SK-N-SH (cell line): ENCODE measurements at places on chromosomes 4 and X. TPM values are rescaled to one million over a fixed set of nuclear protein-coding genes. Genes with fewer than 3 reads are reported as not detected.

The RASL11B gene
- polyA plus RNA-seq, result 0.54 and 1.2 TPM in 2 replicates

The CFAP99 gene
- 0.13 and 0.55 TPM in 2 replicates for polyA plus RNA-seq

The LRRC66 gene
- 0.07 and 0.08 TPM in 2 replicates for polyA plus RNA-seq

DNA sequence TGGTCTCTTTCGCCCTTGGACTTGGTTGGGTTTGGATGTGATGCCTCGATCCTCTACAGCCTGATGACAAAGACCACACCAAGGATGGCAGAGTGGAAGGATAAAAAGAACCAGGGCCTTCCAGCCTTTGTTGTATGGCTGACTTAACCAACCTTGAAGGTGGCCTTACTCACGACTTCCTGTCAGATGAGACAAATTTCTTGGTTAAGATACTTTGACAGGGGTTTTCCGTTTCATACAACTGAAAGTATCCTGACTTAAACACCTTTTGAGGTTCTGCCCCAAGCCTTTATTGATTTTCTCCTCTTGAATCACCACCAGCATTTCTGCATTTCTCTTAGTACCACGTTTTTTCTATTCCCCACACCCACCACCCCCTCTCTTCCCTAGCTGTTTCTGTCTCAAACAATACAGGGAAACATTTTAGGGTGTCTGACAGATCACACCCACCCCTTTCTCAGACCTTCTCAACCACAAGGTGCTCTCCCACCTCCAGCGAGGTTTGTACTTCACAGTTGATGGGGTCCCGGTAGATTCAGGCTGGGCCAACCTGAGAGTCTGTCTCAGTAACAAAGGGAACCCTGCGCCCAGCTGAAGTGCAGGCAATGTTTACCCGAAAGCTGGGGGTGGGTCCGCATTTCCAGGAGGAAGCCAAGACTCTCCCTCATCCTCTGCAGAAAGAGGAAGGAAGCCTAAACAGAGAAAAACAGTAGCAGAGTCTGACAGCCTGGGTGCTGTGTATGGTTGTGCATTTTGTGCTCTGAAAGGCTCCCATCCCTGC is 5.0 kb upstream of the TSPAN5 start:
- H3K27ac ChIP-seq, result no peak overlapping the region
- peaks cover 5% of the 10 kb centered on the region; the same call in 1 of the 2 replicates for H3K4me1 ChIP-seq
- no peaks in the 10 kb centered on the region for H3K27me3 ChIP-seq
- no peak overlapping the region for H3K4me3 ChIP-seq
- no peaks in the 10 kb centered on the region for H3K36me3 ChIP-seq
- no peak for DNase-seq

DNA sequence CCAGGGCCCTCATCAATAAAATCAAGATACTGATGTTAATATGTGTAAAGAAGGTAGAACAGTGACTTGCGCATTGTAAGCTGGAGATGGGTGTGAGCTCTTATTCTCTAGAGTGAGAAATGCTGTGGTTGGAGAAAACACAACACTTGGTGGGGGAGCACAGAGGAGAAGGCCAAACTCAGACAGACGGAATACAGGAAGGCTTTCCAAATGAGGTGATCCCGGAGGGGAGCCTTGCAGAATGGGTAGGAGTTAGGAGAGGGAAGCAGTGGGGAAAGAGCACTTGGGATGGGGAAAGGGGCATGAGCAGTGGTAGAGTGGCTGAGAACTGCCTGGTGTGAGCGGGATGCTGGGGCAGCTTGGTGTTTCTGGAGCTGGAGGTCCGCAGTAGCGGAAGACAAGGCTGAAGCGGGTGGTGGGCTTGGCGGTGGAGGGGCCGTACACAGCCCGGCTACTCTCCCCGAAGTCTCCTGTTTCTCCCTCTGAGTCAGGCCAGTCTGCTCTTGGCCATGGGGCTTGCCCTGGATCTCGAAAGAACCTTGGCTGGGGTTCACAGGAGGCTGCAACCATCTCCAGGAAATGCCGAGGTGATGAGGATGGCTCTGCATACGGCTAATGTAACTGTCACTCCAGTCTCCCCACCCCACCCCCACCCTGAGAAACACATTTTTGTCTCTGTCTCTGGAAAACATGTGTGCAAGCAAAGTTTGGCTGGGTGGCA is 11.3 kb upstream of the PLAC1 start:
- DNase-seq, result peak; percentile 23
- peak overlapping the region; percentile 93 for H3K27ac ChIP-seq
- no peaks in the 10 kb centered on the region for H3K27me3 ChIP-seq
- H3K36me3 ChIP-seq, result no peaks in the 10 kb centered on the region

DNA sequence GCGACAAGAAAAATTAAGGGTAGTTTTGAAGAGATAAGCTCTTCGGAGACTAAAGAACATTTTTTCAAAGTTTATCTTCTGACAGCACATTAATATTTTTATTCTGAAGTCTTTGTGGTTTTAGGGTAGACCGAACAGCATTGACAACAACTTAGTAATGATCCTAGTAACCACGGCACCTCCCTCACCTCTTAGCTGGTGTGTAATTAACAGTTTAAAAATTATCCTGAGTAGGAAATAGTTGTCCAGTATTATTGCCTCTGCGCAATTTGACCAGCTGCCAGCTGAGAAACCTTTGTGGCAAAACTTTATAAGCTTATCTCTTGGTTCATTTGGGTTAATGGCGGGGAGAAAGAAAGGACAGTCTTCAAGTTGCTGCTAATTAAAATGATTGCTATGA is 213.6 kb downstream of the CBLL2 start:
- H3K4me3 ChIP-seq, result no peak overlapping the region
- H3K27me3 ChIP-seq, result no peaks in the 10 kb centered on the region
- no peak for DNase-seq
- no peak overlapping the region for H3K27ac ChIP-seq
- no peaks in the 10 kb centered on the region for H3K4me1 ChIP-seq

DNA sequence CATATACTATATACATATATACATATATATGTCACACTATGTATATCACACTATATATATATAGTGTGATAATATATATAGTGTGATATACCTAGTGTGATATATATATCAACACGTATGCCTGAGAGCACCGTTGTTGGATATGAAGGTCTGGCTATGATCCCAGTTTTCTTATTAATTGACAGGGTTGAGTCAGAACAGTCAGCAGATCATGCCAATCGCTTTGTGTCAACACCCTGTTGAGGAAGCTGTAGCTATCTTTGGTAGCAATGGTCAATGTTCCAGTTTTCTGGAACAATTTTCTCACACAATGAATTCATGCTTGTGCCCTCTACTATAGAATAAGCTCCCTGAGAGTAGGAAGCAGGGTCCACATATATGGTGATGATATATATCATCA is 496.0 kb upstream of the AGA start:
- no peak overlapping the region for H3K4me3 ChIP-seq
- no peaks in the 10 kb centered on the region for H3K36me3 ChIP-seq
- DNase-seq, result no peak
- no peaks in the 10 kb centered on the region for H3K4me1 ChIP-seq

DNA sequence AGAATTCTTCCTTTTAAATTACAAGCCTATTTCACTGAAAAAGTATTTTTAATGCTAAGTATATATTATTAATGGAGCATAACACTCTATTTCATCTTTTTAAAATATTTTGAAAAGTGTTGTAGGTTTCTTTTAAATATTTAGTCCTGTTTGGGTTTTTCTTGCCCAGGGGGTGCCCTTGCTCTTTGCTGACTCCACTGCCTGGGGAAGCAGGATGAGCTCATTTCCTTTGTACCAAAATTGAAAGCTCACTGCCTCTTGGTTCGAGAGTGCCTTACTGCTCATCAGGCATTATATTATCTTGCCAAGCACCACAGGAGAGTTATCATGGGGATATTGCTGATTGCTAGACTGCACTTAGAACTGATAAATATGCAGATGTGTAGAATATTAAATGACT is 819.2 kb downstream of the PCDH18 start:
- no peak overlapping the region for H3K27ac ChIP-seq
- no peaks in the 10 kb centered on the region for H3K27me3 ChIP-seq
- no peaks in the 10 kb centered on the region for H3K36me3 ChIP-seq
- H3K4me1 ChIP-seq, result no peaks in the 10 kb centered on the region
- DNase-seq, result no peak

DNA sequence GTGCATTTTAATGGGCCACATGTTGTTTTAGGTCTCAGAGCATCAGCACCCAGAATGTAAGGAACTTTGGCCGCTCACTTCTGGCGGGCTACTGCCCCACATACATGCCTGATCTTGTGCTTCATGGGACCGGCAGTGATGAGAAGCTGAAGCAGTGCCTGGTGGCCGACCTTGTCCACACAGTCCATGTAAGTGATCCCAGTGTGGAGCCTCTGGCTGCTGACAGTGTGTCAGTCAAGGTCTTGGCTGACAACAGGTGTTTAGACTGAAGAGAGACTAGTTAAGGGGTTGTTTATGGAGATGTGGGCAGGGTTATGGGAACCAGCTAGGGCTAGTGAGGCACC is 101.4 kb downstream of the FNIP2 start:
- H3K4me3 ChIP-seq, result no peak overlapping the region
- H3K27ac ChIP-seq, result peak overlapping the region; percentile 92
- no peaks in the 10 kb centered on the region for H3K27me3 ChIP-seq
- H3K4me1 ChIP-seq, result peaks cover 37% of the 10 kb centered on the region
- H3K36me3 ChIP-seq, result no peaks in the 10 kb centered on the region
- no peak for DNase-seq

GRCh38 chrX:153609917-153610835 is 11.2 kb upstream of the CCNQ start:
- H3K36me3 ChIP-seq, result no peaks in the 10 kb centered on the region
- DNase-seq, result peak; percentile 88
- H3K4me3 ChIP-seq, result peak overlapping the region; percentile 37

GRCh38 chr4:39353478-39354253 is 12.5 kb downstream of the RFC1 start:
- H3K4me3 ChIP-seq, result peak overlapping the region; percentile 32; the same call in 1 of the 2 replicates
- no peaks in the 10 kb centered on the region for H3K27me3 ChIP-seq
- H3K27ac ChIP-seq, result peak overlapping the region; percentile 78
- H3K36me3 ChIP-seq, result peaks cover 11% of the 10 kb centered on the region
- peak; percentile 41 for DNase-seq

DNA sequence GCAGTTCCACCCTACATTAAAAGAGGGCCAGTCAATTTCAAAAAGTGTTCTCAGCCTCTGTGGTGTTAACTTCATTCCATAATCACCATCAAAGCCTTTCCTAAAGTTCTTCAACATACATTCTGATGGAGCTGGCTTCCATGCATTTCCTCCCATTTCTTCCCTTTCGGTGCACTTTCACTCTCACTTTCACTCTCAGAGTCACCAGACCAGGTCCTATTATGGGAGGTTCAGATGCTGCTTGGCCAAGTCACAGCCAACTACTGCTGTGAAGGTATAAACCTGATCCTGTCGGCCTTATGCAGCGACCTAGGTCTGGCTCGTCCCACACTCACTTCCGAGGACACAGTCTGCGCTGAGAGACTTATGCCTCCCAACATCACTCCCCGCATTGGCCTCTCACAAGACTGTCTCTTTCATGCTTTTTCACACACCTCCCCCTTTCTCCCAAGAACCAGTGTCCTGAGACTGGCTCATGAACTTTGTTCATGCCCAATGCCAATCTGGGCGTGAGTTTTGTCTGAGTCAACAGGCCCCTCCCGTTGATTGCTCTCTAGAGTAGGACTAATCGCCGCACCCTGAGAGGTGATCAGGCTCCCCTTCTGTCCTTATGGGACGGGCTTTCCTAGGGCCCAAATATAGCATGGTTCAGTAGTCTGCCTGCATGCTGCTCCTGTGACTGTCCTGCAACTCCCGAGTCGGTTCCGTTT is 60.8 kb upstream of the XAGE1B start:
- DNase-seq, result no peak
- no peak overlapping the region for H3K27ac ChIP-seq
- H3K4me3 ChIP-seq, result no peak overlapping the region
- H3K4me1 ChIP-seq, result no peaks in the 10 kb centered on the region; the same call in 1 of the 2 replicates
- peaks cover 73% of the 10 kb centered on the region; the same call in 1 of the 2 replicates for H3K27me3 ChIP-seq

DNA sequence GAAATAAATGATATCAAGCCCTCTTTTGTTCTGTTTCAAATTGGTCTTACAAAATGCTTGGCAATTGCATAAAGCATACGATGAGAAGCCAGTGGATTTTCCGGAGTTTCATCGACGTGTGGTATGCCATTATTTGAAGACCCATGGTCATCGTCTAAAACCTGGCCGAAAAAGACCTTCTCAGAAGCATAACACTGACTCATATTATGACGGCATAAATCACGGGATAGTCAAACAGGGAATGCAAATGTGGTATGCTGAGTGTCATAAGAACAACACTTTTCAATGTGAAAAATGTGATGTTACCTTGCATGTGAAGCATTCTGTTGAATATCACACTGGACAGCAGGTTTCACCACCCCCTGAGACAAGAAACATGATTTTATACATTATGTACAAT is 695.2 kb downstream of the GRXCR1 start:
- H3K4me1 ChIP-seq, result no peaks in the 10 kb centered on the region
- no peak for DNase-seq
- H3K27ac ChIP-seq, result no peak overlapping the region
- no peak overlapping the region for H3K4me3 ChIP-seq
- H3K27me3 ChIP-seq, result no peaks in the 10 kb centered on the region

DNA sequence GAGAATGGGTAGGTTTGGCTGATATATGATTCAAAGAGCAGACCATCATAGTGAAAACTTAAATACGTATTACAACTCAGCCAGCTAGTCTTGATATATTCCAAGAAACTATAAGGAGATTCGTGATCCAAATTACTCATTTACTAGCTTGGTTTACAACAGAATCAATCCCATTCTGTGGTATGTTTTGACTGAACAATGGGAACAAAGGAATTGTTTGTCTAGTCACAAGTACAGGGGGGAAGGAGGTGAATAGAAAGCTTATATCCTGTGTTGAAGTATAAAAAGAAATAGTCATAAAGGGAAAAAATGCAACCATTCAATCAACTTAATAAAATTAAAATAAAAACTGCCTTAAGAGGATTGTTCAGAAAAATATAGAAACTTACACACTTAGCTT is 17.0 kb downstream of the C4orf54 start:
- H3K4me3 ChIP-seq, result no peak overlapping the region
- no peaks in the 10 kb centered on the region for H3K36me3 ChIP-seq
- H3K27me3 ChIP-seq, result no peaks in the 10 kb centered on the region
- no peak for DNase-seq
- no peaks in the 10 kb centered on the region for H3K4me1 ChIP-seq
- H3K27ac ChIP-seq, result no peak overlapping the region
